Sciatic nerve (tissue), 2 donors: ENCODE measurements at places on chromosomes 6 and 20. TPM values are rescaled to one million over a fixed set of nuclear protein-coding genes. Genes with fewer than 3 reads are reported as not detected.

Gene EPPIN
- not detected for total RNA-seq

Gene ZC2HC1B
- total RNA-seq, result not detected

DNA sequence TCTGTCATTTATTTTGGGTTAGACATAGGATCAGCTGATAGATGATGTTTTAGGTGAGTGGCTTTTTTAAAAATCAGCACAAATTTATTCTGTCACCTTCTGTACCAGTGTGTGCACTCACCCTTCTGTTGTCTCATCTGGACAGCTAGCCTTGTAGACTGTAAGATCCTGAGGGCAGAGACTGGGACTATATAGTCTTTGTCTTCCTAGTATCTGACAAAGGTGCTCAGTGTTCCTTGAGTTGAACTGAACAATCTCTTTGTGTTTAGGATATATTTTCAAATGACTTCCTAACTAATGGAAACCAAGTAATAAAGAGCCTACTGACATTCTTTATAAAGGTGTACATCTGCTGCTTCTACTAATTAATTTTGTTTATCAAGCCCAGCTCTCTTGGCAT lies 3.0 kb downstream of the DCBLD1 start:
- no peak for DNase-seq

- DNase-seq, result no peak
Observed at GRCh38 chr20:32315891-32316290, 38.4 kb downstream of the KIF3B start.

- no peak for DNase-seq
Observed at GRCh38 chr6:135226537-135226936, 45.4 kb downstream of the MYB start.

GRCh38 chr6:89503641-89504040 lies 70.7 kb downstream of the ANKRD6 start:
- DNase-seq, result no peak
